Activated effector memory CD4-positive, alpha-beta T cell treated with Interleukin-2 at 50 U/mL for 16 hours (primary cell): ENCODE measurements at places on chromosomes 3 and 15.

GRCh38 chr15:43991206-43991605 is 164.4 kb downstream of the WDR76 start:
- DNase-seq = no peak

- DNase-seq = no peak
Observed at GRCh38 chr15:57285386-57285785, 90.9 kb upstream of the CGNL1 start.

GRCh38 chr3:141228395-141228794 is 3.2 kb upstream of the PXYLP1 start:
- no peak for DNase-seq

DNA sequence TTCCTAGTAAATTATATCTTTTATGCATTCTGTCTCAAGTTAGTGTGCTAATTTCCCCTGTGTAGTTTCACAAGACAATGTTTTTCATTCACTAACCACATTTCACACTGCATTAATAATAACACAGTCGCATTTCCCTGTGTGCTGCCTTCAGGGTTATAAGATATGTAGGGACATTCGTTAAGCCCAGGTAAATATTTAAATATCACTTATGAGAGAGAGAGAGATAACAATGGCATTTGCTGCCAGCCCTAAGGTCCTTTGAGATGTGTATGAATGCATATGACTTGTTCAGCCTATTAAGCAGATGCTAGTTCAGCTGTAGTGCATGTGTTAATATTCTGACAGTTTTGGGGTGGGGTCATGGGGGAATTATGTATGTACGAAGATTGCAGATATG is 876.7 kb downstream of the NAALADL2 start:
- DNase-seq = no peak

DNA sequence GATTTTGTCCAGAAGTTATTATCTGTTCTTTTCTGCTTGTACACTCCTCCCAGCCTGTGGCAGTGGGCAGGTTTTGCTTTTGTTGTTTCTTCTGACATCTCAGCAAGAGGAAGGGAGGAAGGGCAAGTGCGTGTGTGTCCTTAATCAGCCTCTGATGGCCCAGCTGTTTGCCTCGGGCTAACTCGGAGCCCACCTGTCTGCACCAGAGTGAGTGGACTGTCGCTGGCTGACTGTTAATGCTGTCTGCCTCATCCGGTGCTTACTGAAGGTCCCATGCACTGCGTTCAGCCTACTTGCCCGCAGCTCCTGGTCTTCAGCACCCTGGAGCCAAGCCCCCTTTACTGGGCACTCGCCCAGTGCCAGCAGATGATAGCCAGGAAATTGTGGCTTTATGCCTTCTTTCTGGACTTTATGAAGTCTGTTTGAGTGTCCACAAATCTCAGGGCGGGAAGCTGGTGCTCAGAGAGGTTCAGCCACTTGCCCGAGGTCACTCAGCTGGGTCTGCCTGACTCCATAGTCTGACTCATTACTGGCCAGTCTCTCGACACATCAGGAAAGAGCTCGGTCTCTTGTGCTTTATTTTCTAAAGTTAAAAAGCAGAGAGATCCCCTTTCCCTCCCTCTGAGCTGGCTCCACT is 89.5 kb downstream of the CHRNA7 start:
- no peak for DNase-seq

GRCh38 chr15:42954291-42954690 is 33.7 kb upstream of the TTBK2 start:
- no peak for DNase-seq

GRCh38 chr3:30855400-30856292 is 38.8 kb downstream of the GADL1 start:
- no peak for DNase-seq

GRCh38 chr3:141313093-141313683 is 55.1 kb upstream of the ZBTB38 start:
- no peak for DNase-seq

GRCh38 chr3:143222505-143222904 is 102.9 kb downstream of the CHST2 start:
- no peak for DNase-seq

DNA sequence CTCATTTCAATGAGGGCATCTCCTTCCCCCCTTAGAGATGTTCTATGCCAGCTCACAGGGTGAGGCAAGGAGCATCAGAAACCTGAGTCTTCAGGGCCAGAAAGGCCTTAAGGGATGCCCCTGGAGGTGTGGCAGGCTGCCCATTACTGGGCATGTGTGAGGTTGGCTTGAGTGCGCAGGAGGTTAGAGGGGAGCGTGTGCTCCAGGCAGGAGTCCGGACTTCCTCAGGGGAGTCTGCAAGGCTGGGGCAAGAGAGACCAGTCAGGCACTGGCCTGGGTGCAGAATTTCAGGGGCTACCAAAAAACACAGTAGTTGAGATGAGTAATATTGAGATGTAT is 1.9 kb downstream of the LOXL1 start:
- no peak for DNase-seq

DNA sequence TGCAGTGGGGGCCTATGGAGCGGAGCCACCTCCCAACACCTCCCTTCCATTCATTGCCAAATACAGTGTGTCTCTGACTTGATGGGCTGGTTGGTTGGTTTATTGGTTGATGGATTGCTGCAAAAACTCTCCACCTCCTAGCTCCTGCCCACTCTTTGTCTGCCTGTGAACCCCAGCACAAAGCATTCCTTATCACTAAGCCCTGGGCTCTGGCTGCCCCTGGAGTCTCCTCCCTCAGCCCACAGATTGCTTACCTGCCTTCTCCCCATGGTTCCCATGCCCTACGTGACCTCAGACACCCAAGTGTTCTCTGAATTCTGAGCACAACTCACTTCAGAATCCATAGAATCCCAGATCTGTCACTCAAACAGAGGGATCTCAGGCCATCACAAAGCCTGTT is 139.1 kb upstream of the TPM1 start:
- no peak for DNase-seq

- no peak for DNase-seq
Observed at GRCh38 chr3:41900265-41900664, 61.6 kb downstream of the ULK4 start.

DNA sequence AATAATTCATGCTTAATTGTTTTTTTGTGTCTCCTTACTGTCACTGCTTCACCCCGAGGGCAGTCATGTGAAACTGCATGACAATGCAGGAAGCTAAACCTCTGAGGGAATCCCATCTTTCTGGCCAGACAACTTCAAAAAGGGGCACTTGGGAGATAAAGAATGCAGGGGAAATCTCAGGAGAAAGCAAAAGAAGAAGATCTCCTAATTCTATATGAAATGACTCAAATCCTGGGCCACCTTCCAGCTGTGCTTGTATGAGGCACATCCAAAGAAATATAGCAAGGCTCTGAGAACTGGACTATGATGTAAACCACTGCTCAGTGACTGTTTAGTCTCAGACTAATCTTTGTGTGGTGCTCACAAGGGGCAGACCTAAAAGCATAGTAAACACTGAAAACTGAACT is 22.6 kb upstream of the UMPS start:
- no peak for DNase-seq

- DNase-seq = no peak
Observed at GRCh38 chr3:3560591-3561311, 238.5 kb upstream of the LRRN1 start.

DNA sequence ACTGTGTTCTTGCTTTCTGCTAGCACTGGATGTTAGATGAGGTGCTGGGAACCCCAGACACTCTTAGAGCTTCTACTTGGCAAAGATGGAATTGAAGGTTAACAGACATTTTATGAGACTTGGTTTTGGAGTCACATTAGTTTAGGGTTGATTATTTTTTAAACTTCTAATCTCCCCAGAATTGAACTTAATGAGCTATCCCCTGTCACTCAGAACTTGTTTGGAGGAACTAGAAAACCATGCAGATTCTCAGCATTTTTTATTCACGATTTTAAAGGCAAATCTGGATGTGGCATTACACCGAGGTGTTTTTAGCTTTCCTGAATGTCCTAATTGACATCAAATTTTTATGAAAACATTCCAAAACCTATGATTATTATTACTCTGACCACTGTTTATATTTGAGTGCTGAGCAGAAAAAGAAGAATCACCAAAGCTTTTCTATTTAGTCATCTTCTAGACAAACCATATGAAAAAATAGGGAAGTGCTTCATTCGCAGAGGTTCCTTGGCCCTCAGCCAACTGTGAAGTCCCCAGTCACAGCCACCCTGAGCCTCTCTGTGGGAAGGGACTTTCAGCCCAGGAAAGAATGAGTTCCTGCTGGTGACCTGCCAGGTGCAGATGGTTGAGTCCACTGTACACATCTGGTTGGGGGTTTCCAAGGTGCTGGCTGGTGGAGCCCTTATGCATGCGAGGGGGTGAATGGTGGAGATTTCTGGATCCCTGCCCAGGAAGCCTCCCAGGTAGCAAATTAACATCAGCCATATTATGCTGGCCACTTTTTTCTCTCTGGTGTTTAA is 196.0 kb upstream of the TOPAZ1 start:
- DNase-seq = no peak

DNA sequence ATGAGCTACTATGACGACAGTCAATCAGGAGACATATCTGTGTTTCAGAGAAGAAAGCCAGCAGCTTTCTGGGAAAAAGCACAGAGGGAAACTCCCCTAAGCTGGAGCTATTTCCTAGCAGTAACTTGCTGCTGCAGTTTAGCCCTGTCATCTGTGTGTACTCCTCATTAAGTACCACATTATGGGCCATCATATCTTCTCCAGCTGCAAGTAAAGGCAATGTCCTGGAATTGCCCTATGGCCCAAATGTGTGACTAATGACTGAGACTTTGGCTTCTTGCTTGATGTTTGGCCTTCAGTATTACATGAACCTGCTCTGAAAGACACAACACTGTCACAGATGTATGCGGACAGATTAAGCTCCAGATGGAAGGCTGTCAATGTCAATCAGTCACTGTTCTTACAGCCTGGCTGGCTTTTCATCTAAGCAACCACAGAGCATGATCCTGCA is 190.8 kb downstream of the FHIT start:
- DNase-seq = no peak

- DNase-seq = no peak
Observed at GRCh38 chr3:185796431-185797107, 28.3 kb downstream of the IGF2BP2 start.

GRCh38 chr15:77019521-77020331 is 24.8 kb downstream of the PSTPIP1 start:
- DNase-seq = no peak

DNA sequence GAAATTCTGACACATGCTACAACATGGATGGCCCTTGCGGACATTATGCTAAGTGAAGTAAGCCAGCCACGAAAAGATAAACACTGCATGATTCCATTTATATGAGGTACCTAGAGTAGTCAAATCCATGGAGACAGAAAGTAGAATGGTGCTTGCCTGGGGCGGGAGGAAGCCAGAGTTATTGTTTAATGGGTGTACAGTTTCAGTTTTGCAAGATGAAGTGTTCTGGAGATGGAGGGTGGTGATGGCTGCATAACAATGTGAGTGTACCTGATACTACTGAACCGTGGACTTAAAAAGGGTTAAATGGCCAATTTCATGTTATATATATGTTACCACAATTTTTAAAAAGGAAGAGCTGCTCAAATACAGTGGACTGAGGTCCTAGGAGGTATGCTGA is 66.9 kb downstream of the SEMA5B start:
- no peak for DNase-seq

GRCh38 chr3:102237838-102238237 is 197.0 kb upstream of the ZPLD1 start:
- DNase-seq = no peak

- DNase-seq = no peak
Observed at GRCh38 chr3:72604328-72604727, 243.9 kb downstream of the SHQ1 start.

DNA sequence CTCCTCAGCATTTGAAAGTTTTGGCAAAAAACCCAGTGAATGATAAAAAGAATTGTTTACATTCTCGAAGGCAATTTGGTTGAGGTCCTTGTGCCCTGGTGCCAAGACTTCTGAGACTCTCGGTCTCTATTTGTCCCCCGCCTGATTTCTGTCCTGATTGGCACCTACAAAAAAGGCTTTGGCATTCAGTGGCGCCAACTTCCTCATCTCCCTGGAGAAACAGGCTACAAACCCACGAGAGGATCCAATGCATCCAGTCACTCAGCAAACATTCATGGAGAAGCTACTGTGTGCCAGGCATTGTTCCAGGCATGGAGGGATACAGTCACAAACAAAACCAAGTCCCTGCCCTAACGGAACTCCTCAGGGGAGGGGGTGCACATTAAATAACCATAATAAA is 42.7 kb downstream of the HES1 start:
- no peak for DNase-seq

DNA sequence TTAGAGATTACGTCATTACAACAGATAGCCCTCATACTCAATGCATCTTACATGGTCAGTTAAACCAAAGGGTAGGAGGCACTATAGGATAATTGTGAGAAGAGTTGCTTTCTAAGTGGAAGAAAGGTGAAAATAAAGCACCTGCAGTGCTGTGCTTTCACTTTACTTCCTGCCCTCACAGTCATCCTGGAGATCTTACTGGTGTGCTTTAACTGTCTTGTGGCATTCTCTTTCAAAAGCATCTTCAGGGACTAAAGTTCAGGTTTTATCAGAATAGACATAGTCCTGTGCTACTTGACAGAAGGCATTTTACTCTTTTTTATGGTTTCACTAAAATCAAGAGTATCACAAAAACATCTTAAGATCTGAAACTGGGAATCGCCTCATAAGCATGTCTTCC is 286.6 kb downstream of the ZBTB20 start:
- no peak for DNase-seq

DNA sequence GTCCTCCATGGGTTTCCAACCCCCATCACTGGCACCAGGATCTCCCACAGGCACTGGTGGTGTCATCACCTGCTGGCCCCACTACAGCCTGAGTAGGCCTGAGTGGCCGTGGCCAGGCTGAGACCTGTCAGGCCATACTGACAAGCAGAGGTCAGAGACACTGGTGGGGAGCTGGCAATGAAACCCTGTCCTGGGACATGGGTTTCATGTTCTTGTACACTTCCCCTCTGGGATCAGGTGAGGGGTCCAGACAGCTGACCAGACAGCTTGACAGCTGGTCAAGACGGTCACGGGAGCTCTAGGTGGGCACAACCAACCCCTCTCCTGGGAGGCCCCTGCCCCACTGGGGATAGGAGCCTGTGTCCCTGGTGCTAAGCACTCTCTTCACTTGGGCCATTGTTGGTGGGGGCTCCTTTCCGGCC is 13.1 kb downstream of the ZBTB47 start:
- DNase-seq = no peak

GRCh38 chr3:15958692-15959433 is 161.1 kb upstream of the ANKRD28 start:
- no peak for DNase-seq

- no peak for DNase-seq
Observed at GRCh38 chr3:46989146-46989810, 9.8 kb downstream of the NBEAL2 start.
